ENCODE measurements at places on chromosomes 3 and 15. TPM values are rescaled to one million over a fixed set of nuclear protein-coding genes. Genes with fewer than 3 reads are reported as not detected.

- DNase-seq, result no peak
Observed at GRCh38 chr3:133503409-133503808, 70.1 kb upstream of the CDV3 start.

DNA sequence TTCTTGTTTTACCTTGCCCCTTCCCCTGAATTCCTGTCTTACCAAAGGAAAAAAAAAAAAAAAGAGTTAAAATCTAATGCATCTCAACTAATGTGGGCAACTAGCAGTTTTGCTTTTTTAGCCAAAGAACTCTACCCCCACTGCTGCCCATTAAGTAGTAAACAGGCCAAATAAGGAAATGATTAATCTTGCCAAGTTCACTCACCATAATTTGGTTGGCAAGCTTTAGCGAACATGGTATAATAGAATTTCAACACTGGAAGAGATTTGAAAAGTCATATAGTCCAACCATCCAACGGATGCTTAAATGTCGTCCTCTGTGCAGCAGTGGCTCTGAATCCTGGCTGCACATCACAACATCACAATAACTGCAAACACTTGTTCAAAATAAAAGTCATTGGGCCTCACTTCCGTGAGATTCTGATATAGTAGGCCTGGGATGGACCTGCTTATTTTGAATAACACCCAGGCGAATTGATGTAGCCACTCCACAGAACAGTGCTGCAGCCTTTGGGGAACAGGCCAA, 142.0 kb upstream of the UBE2E1 start:
- DNase-seq, result no peak

DNA sequence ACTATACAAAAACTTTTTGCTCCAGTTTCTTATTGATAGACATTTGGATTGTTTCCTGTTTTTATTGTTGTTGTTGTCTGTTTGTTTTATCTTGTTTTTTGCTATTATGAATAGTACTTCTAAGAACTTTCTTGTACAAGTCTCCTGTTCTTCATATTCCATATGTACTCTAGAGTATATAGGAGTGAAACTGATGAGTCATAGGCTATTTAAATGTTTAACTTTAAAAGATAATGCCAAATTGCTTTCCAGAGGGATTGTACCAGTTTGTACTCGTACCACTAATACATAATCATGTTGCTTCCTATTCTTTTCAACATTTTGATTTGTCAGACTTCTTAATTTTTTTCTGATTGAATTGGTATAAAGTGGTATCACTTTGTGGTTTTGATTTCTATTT, 19.6 kb downstream of the LRRC49 start:
- no peak for DNase-seq

DNA sequence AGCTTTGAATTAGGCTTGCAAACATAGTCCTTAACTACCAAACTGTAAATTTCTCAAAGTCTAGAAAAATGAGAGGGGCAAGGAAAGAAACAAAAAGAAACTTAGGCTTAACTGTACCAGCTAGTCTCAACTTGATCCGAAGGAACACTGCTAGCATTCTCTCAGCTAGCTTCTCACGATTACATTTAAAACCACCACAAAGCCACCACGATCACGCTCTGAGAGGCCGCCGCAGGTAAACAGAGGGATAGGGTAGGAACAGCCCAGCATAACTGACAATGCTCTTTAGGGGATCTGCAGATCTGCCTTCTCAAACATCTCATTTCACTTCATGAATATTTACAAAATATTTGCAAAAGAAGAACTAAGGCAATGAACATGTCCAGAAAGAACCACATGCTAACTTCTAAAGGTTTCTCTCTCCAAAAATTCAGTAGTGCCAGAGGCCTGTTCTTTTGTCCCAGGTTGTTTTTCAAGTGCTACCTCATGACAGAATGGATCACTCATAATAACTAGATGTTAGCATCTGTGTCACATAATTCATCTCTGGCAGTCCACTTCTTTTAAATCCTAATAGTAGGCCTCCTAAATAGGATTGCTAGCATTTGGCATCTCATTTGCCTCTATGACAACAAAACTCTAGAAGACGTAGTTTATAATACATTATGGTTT, 18.9 kb downstream of the VGLL4 start:
- DNase-seq, result no peak

Gene SLC28A1
- not detected for total RNA-seq

Gene NR1D2
- 37.2 TPM for total RNA-seq
